ENCODE measurements at places on chromosomes 1 and 21. TPM values are rescaled to one million over a fixed set of nuclear protein-coding genes. Genes with fewer than 3 reads are reported as not detected.

DNA sequence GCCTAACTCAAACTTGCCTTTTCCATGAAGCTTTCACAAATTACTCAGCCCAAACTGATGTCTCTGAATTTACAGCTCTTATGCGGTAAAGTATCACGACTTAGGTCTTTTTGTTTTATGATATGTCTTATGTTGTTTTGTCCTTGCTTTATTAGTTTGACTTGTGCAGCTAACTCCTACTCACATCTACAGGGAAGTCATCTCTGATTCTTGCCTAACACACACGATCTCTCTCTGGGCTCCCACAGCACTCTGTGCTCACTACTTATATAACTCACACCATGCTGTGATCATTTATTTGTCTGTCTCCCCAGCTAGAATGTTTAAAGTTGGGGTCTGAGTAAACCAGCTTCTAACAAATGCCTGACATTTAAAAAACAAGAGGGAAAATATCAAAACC is 9.3 kb upstream of the PI4KB start:
- H3K4me1 ChIP-seq = no peaks in the 10 kb centered on the region
- no peak overlapping the region for H3K27ac ChIP-seq
- H3K4me3 ChIP-seq = no peak overlapping the region
- H3K36me3 ChIP-seq = no peaks in the 10 kb centered on the region
- DNase-seq = no peak

DNA sequence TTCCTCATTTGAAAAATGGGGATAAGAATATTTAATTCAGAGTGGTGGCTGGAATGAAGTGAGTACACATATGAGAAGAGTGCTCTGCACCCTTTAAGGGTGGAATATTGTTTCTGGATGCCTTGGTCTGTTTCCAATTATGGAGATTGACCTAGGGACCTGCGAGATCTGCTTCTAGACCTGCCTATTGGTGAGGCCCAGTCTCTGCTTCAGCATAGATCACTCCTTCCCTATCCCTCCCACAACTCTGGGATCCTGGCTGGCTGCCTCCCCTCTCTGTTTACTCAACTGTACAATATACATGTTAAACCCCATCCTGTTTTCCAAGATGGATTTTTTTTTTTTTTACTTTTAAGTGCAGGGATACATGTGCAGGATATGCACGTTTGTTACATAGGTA is 6.4 kb upstream of the LDLRAD1 start:
- no peaks in the 10 kb centered on the region for H3K4me1 ChIP-seq
- H3K4me3 ChIP-seq = no peak overlapping the region
- H3K36me3 ChIP-seq = no peaks in the 10 kb centered on the region
- H3K27me3 ChIP-seq = peaks cover 11% of the 10 kb centered on the region
- H3K27ac ChIP-seq = no peak overlapping the region

- H3K4me1 ChIP-seq = no peaks in the 10 kb centered on the region
- no peak overlapping the region for H3K4me3 ChIP-seq
Measured at GRCh38 chr1:22275626-22276395, 132.9 kb upstream of the WNT4 start.

- H3K4me1 ChIP-seq = peaks cover 18% of the 10 kb centered on the region
- H3K27ac ChIP-seq = no peak overlapping the region
- H3K27me3 ChIP-seq = no peaks in the 10 kb centered on the region
- DNase-seq = no peak
- no peaks in the 10 kb centered on the region for H3K36me3 ChIP-seq
Measured at GRCh38 chr1:66275601-66276023, 258.3 kb upstream of the SGIP1 start.

GRCh38 chr1:11946647-11947046 is 12.1 kb downstream of the PLOD1 start:
- H3K4me1 ChIP-seq = no peaks in the 10 kb centered on the region
- no peak overlapping the region for H3K4me3 ChIP-seq
- no peaks in the 10 kb centered on the region for H3K27me3 ChIP-seq
- no peak for DNase-seq
- no peak overlapping the region for H3K27ac ChIP-seq

GRCh38 chr1:111696330-111696729 is 42.9 kb downstream of the INKA2 start:
- no peak overlapping the region for H3K4me3 ChIP-seq
- DNase-seq = no peak
- H3K27ac ChIP-seq = no peak overlapping the region
- peaks cover 16% of the 10 kb centered on the region for H3K36me3 ChIP-seq
- H3K4me1 ChIP-seq = no peaks in the 10 kb centered on the region

DNA sequence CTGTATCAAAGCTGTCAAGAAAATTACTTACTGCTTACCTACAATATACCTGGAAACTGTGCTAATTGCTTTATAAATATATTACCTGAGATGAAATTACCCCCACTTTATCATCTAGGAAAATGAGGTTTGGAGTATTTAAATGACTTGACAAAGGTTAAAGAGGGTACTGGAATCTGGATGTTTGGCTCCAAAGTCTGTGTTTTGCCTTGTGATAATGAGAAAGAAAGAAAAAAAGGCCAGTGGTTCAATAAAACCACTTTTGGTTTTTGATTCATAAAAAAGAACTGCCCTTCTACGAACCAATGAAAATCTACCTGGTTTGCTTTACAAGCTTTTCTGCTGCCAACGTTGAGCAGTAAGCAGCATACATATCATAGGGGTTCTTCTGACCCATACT is 61.3 kb upstream of the MUTYH start:
- no peaks in the 10 kb centered on the region for H3K4me1 ChIP-seq
- H3K36me3 ChIP-seq = no peaks in the 10 kb centered on the region
- H3K27me3 ChIP-seq = no peaks in the 10 kb centered on the region
- no peak overlapping the region for H3K27ac ChIP-seq
- DNase-seq = no peak

GRCh38 chr1:83742446-83742845 is 256.5 kb downstream of the TTLL7 start:
- no peak overlapping the region for H3K4me3 ChIP-seq
- no peaks in the 10 kb centered on the region for H3K36me3 ChIP-seq
- no peaks in the 10 kb centered on the region for H3K4me1 ChIP-seq
- no peak for DNase-seq

DNA sequence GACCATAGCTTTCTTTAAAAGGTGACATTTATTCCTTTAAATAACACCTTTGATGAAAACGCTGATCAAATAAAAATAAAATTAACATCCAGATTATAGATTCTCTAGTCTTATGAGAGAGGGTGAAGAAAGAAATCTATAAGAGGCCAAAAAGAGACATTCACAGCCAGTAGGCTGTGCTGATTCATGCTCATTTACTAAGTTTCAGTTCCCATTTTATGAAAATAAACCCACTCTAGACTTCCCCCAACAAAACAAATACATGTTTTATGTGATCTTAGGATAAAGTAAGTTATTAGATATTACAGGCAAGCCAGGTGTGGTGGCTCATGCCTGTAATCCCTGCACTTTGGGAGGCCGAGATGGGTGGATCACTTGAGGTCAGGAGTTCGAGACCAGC is 21.1 kb downstream of the ESRRG start:
- no peaks in the 10 kb centered on the region for H3K27me3 ChIP-seq
- H3K4me1 ChIP-seq = peaks cover 2% of the 10 kb centered on the region
- H3K27ac ChIP-seq = no peak overlapping the region
- no peak for DNase-seq

DNA sequence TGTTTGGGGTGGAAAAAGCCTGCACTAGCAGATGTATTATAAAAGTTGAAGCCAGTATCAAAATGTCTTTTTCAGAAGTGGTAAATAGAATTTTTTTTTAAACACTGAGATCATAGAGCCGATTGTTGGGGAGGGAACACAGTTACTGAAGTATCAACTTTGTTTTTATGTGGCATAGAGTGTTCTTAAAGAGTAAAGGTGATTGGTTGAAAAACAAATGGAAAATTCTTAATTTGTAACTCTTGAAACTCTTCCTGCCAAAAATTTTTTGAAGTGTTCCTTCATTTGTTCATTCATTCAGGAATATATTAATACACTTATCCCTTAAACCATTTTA is 83.3 kb downstream of the DISP1 start:
- no peaks in the 10 kb centered on the region for H3K4me1 ChIP-seq
- H3K36me3 ChIP-seq = no peaks in the 10 kb centered on the region
- no peak overlapping the region for H3K27ac ChIP-seq

GRCh38 chr1:185267301-185267700 is 49.7 kb downstream of the IVNS1ABP start:
- no peak overlapping the region for H3K27ac ChIP-seq
- no peaks in the 10 kb centered on the region for H3K36me3 ChIP-seq
- no peak for DNase-seq
- no peaks in the 10 kb centered on the region for H3K4me1 ChIP-seq
- H3K4me3 ChIP-seq = no peak overlapping the region
- no peaks in the 10 kb centered on the region for H3K27me3 ChIP-seq

DNA sequence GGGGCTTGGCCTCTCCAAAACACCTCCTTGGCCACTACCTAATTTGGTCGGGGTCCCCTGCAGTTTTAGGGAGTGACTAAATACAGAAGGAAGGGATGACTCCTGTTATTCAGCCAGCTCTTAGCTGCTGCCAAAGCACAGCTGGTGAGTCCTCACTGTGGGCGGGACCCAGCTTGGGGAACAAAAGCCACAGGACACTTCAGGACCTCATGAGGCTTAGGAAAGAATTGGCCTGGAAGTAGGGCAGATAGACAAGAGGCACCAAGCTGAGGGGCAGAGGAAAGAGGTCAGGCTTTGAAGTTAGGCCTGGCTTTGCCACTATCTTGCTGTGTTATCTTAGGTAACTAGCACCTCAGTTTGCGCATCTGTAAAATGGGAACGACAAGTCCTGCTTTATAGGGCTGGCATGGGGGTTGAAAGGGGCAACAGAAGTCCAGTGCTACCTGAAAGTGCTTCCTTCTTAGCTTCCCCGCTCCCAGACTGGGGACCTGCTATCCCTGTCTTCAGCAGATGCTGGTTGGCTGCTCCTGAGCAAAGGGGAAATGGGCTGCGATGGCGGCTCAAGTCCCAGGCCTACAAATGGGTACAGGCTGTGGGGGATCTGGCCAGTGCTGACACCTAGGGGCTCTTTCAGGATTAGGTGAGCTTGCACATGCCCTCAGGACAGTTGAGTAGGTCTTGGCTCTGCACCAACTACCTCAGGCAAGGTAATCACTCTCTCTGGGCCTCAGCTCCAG is 15.7 kb downstream of the IFI6 start:
- no peaks in the 10 kb centered on the region for H3K36me3 ChIP-seq
- H3K4me1 ChIP-seq = peaks cover 12% of the 10 kb centered on the region
- no peaks in the 10 kb centered on the region for H3K27me3 ChIP-seq
- H3K4me3 ChIP-seq = no peak overlapping the region

DNA sequence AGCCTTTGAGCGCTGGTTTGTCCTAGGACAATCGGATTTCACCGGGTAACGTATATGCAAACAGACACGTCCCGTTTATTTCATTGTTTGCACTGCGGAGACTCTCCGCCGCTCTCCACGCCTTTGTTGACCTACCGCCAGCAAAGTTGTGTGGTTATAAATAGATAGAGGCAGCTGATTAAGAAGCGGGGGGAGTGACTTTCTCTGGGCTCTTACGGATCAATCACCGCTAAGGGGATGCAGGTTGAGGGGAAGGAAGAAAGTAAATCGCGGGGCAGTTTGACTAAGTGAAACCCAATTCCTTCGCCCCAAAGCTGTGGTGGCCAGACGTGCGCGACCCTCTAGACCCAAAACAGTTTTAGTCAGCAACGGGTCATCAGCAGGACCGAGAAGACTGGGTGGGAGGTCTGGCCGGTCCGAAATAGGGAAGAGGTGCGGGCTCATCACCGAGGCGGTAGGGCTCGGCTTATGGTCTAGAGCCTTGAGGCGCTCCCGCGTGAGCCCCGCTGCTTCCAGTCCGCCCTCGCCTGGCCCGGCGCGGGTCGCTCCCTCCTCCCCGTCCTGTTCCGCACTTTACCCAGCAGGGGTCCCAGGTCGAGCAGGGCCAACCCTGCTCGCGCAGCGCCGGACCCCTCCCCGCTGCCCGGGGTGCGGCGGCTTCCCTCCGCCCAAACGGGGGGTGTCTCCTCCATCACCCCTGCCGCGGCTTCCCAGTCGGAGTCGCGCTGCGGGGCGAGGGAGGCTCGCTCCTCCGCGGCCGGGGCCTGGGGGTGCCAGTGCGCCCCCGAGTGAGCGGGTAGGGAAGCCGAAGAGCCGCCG is 120.8 kb upstream of the RRP15 start:
- DNase-seq = peak; percentile 12
- H3K27ac ChIP-seq = no peak overlapping the region
- peak overlapping the region; percentile 56 for H3K4me3 ChIP-seq
- H3K4me1 ChIP-seq = no peaks in the 10 kb centered on the region

GRCh38 chr1:206674745-206675175 is 9.9 kb upstream of the MAPKAPK2 start:
- H3K27me3 ChIP-seq = no peaks in the 10 kb centered on the region
- no peaks in the 10 kb centered on the region for H3K36me3 ChIP-seq
- peak overlapping the region; percentile 79 for H3K27ac ChIP-seq
- H3K4me1 ChIP-seq = peaks cover 21% of the 10 kb centered on the region
- H3K4me3 ChIP-seq = no peak overlapping the region

DNA sequence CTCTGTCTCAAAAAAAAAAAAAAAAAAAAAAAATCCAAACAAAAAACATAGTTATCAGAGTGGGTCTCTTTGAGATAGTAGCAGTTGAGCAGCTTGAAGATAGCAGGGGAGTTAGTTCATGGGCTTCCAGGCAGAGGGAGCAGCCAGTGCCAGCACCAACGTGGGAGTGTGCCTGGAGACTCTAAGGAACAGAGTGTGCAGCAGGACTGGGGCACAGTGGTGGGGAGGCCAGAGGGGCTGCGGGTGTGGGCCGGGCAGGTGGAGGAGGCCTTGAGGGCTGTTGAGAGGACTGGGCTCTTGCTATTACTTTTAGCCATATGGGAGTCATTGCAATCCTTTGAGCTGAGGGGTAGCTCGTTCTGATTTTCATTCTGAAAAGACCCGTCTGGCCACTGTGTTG is 63.8 kb downstream of the RYR2 start:
- no peak for DNase-seq
- H3K4me1 ChIP-seq = no peaks in the 10 kb centered on the region
- H3K4me3 ChIP-seq = no peak overlapping the region
- no peaks in the 10 kb centered on the region for H3K36me3 ChIP-seq

- no peak for DNase-seq
- H3K4me3 ChIP-seq = no peak overlapping the region
- no peak overlapping the region for H3K27ac ChIP-seq
- peaks cover 19% of the 10 kb centered on the region for H3K27me3 ChIP-seq
- no peaks in the 10 kb centered on the region for H3K36me3 ChIP-seq
Measured at GRCh38 chr1:8930116-8930515, 15.6 kb upstream of the CA6 start.

DNA sequence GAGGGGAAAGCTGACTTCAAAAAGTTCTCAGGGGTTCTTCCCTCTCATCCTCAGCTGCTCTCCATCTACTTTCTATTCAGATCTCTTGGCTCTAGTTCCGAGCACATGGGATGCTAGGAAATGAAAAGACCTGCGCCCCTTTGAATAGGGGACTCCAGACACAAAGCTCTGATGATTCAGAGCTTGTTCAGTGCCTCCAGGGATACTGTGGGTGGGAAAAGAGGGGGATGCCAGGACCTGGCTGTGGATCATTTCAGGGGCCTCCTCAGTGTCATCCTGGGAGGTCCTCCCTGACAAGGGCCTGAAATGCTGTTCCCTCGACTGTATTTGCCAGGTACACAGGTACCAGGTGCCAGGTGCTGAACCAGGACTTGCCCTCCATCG is 943 bp upstream of the KIAA0040 start:
- H3K27me3 ChIP-seq = no peaks in the 10 kb centered on the region
- no peaks in the 10 kb centered on the region for H3K36me3 ChIP-seq
- no peak overlapping the region for H3K4me3 ChIP-seq
- H3K27ac ChIP-seq = no peak overlapping the region
- no peaks in the 10 kb centered on the region for H3K4me1 ChIP-seq
- DNase-seq = no peak

Gene RABGGTB
- 48.2 TPM for total RNA-seq

Gene UBE2U
- not detected for total RNA-seq

Gene CLCNKA
- total RNA-seq = not detected

Gene FAM151A
- total RNA-seq = not detected

Gene ESRRG
- 0.56 TPM for total RNA-seq

Gene GPR161
- total RNA-seq = 11.1 TPM

Gene IKBKE
- total RNA-seq = 21.4 TPM

Gene CLEC20A
- total RNA-seq = not detected

Gene ADARB1
- 39.8 TPM for total RNA-seq

All from IMR-90 (cell line).